ENCODE measurements at places on chromosomes 2 and 18.

DNA sequence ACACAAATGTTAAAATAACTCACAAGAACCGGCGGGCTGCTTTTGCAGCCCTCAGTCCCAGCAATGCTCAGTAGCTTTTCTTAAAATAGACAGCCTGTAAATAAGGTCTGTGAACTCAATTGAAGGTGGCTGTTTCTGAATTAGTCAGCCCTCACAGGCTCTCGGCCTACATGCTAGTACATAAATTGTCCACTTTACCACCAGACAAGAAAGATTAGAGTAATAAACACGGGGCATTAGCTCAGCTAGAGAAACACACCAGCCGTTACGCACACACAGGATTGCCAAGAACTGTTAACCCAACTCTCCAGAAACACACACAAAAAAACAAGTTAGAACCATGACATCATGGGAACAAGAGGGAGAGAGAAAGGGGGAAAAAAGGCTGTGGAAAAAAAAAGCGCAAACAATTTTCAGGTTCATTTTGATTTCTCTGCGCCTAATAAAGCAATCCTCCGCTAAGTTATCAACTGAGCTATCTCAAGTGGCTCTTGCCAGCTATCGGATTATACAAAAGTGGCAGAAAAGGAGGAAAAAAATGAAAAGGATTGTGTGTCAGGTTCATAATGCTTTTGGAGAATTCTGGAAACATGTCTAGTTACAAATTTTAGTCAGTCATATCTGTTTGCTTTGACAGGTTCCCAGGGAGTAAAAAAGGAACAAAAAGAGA is 89.1 kb downstream of the ZEB2 start:
- no peak for DNase-seq

DNA sequence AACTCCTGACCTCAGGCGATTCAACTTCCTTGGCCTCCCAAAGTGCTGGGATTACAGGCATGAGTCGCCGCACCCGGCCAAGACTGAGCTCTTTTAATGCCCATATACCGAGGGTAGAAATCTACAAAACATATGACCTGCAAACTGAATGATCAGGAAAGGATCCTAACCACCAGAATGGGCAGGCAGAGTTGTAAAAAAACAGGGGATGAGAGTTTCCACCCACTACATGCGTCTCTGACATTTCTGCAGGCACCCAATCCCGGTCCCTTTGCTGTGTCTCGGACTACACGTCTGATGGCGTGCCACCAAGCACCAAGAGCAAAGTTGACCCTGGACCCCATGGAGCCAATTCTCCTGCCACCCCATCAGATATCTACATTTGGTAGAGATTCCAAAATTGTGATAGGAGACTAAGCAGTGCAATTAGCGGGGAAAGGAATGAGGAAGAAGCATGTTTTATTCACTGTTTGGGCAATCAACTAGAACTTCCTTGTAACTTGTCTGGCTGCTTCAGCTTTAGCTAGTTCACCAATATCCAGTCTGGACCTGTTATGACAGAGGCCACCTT is 74.1 kb downstream of the ATP8B1 start:
- no peak for DNase-seq

- DNase-seq: no peak
Observed at GRCh38 chr2:225334514-225334913, 65.0 kb upstream of the NYAP2 start.

- no peak for DNase-seq
Observed at GRCh38 chr18:9536354-9537152, 61.2 kb downstream of the RALBP1 start.

DNA sequence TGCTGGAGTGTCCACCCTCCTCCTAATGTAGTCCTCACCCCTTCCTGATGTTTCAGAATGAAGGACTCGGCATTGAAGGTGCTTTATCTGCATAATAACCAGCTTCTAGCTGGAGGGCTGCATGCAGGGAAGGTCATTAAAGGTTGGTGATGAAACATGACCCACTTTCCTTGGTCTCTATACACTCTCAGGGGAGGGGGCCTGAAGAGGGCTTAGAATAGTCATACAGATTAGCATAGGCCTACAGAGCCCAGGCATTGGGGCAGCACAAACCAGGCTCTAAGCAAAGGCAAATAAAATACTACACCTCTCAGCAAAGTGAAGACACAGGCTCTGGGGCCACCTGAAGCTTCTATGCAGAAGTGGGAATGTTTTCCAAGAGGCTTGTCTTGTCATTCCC is 1.8 kb downstream of the IL36RN start:
- no peak for DNase-seq

DNA sequence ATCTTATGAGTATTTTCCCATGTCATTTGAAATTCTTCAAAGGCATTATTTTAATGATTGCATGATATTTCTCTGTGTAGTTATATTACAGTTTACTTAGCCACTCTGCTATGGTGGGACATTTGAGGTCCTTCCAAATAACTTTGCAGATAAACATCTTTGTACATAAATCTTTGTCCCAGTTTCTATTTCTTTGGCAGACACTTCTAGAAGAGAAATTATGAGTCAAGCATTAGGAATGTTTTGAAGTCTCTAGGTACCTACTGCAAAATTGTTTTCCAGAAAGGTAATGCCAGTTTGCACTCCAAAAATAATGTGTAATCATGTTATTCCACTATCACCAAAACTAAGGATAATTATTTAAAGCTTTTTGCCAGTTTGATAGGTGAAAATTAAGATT is 149.7 kb downstream of the EN1 start:
- DNase-seq: no peak

- DNase-seq: no peak
Observed at GRCh38 chr2:147756069-147756468, 88.8 kb upstream of the ACVR2A start.
